Stimulated activated CD8-positive, alpha-beta memory T cell treated with anti-CD3 and anti-CD28 coated beads, Interleukin-15, amount 100 ng/mL, for 1 hour (primary cell): ENCODE measurements at places on chromosomes 2 and 18.

DNA sequence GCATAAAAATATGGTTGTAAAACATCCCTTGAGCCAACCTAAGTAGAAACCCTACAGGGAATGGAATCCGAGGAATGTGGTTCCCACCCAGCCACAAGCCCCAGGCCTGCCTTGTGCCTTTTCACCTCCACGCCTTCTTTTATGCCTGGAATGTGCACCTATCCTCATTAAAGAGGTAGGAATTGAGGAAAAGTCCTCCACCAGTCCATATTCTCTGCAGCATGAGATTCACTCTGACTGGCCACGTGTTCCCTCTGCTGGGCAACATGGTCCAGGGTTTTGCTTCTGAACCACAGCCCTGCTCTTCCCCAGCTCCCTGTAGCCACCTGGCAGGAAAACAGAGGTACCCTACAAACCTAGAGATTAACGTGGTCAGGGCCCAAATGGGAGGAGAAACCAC lies 787.9 kb upstream of the RAB6C start:
- no peak for DNase-seq

DNA sequence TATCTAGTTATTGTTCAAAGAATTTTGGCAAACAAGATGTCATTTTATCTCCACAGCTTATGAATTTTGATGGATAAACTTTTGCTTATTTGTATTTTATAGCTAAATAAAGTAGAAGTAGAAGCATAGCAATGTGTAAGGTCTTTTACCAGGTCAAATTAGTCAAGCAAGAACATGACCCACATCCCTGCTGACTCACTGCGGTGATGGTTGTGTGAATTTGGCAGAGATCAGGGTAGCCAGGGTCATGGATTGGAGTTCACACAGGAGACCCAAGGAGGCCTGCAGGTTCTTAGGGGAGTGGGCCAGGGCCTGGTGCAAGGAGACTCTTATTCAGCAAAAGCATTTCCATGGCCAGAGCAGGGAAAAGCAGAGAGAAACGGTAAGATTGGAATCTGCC lies 18.7 kb downstream of the SP140 start:
- no peak for DNase-seq

GRCh38 chr2:161418275-161418714 lies 2.2 kb downstream of the TBR1 start:
- no peak for DNase-seq

- no peak for DNase-seq
Observed at GRCh38 chr2:151767536-151767935, 33.3 kb upstream of the NEB start.

DNA sequence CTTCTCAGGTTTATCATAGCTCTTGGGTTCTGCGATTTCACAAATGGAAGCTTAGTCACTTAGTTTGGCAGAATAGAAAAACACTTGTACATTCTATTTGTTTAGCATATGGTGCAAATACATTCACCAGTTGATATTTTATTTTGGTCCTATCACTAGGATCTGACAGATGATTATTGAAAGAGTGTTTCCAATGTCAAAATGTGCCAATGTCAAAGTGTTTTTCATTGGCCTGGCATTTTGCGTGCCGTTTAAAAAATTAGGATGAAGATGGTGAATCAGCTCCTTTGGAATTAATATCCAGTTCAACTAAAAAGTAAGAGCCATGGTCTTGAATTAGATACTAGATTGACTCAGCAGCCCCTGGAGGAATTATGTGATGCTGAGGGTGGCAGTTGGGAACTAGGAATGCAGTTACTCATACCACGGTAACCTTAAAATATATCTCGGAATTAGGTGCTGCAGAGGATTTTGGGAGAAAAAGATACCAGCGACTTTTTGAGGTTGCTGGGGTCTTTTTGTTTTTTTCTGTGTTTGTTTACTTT lies 87.0 kb downstream of the SPHKAP start:
- DNase-seq, result no peak

- DNase-seq, result no peak
Observed at GRCh38 chr2:128623776-128624761, 305.4 kb upstream of the HS6ST1 start.

GRCh38 chr2:177283906-177284305 lies 19.4 kb upstream of the NFE2L2 start:
- no peak for DNase-seq

GRCh38 chr2:201883606-201884369 lies 77.5 kb downstream of the CDK15 start:
- no peak for DNase-seq

GRCh38 chr2:67560771-67561456 lies 163.8 kb downstream of the ETAA1 start:
- DNase-seq, result no peak

DNA sequence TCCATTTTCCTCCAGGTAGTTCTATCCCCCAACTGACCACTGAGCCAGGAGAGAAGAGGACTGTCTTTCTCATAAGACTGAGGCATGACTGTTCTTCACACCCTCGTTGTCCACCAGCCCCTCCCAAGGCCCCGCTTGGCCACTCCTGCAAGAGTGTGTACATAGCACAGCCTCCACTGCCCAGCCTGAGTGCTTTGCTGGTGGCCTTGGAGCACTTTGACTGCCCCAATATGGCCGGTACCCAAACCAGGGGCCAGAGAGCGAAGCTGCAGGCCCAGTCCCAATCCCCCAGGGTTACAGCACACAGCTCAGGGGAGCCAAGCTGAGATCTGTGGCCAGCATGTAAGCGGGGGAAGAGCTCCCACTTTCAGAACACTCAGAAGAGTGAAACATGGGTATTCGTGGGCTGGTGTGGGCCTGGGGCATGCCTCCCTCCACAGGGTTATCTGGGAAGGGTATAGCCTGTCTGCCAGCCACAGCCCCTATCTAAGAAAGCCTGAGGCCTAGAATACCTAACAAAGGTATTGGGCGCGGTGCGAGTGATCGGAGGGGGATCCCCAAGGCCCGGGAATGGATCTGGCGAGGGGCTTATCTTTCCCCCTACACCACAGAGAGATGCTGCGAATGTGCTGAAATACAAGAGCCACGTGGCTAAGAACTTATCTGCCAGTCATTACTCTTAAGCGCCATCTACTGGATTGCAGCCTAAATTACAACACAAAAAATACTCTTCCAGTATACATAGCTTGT lies 163.8 kb downstream of the WDPCP start:
- no peak for DNase-seq

GRCh38 chr2:50785816-50786215 lies 246.1 kb downstream of the NRXN1 start:
- no peak for DNase-seq

DNA sequence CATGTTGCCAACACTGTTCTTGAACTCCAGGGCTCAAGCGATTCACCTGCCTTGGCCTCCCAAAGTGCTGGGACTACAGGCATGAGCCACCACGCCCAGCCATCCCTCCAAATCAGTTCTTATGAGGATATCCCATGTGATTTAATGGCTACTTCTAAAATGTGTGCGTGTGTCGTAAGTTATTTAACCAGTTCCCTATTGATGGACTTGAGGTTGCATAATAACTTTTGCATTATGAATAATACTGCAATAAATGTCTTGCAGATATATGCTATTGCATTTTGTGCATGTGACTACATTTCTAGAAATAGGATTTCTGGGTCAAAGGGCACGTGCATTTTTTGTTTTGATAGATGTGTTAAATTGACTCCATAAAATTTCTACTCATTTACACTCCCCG lies 19.0 kb downstream of the DIPK1C start:
- DNase-seq, result no peak

GRCh38 chr2:188569431-188570165 lies 277.9 kb downstream of the GULP1 start:
- no peak for DNase-seq

DNA sequence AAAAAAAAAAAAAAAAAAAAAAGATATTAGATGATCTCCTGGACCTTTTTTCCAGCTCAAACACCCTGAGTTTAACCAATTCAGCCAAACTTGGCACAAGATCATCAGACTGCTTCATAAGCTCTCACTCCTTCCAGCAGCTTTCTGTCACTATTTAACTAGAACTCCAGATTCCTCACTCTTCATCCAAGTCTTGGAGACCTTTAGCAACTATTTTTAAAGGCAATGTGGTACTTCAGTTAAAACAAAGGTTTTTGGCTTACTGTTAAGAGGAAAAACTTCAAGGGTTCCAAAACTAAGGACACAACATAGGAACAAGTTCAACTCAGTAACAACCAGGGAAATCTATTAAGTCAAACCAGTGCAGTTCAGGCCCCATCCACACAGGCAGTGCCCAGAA lies 23.2 kb downstream of the LAMA1 start:
- DNase-seq, result no peak

GRCh38 chr18:39648616-39649015 lies 2083.0 kb upstream of the CELF4 start:
- DNase-seq, result no peak

DNA sequence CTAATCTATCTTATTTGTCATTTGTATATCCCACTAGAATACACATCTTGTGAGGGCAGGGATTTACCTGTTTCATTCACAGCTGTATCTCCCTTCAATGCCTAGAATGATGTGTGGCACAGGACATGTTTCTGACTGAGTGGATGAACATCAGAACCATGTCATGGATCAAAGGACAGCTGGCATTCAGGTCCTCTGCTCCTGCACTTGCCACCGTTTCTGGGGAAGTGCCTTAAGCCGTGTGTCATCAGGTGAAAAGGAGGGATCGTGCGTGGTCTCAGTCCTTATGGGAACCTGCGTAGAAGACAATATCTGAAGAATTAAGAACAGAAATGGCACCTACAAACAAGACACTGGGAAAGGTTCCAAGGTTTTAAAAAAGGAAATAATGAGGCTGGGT lies 206.1 kb upstream of the GATA6 start:
- no peak for DNase-seq

GRCh38 chr2:70528929-70529328 lies 24.7 kb downstream of the TGFA start:
- DNase-seq, result no peak

DNA sequence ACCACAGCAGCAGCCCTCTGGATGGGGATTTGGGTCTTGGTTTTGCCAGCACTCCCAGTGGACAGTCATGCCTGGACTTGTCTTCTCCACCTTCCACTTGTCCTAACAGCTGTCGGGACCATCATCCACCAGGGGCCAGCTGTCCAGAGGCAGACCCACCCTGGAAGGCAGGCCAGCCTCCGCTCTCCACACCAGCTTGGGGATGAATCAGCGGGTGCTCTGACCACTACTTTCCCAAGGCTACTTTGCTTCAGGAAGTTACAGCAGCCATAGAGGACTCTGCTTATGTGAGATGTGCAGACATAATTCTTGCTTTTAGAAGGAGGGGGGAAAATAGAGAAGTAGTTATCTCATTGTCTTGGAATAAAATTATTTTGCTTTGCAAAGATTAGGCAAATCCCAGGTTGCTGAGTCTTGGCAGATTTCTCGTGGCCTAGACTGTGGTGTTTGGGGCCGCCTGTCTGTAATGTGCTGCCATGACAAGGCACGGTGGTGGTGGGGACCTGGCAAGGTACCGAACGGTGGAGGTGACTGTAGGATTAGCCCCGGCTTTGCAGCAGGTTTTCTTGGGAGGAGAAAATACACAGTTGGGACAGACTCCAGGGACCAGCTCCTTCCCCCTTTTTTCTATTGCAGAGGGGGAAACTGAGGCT lies 148.7 kb downstream of the AGAP1 start:
- DNase-seq, result no peak

DNA sequence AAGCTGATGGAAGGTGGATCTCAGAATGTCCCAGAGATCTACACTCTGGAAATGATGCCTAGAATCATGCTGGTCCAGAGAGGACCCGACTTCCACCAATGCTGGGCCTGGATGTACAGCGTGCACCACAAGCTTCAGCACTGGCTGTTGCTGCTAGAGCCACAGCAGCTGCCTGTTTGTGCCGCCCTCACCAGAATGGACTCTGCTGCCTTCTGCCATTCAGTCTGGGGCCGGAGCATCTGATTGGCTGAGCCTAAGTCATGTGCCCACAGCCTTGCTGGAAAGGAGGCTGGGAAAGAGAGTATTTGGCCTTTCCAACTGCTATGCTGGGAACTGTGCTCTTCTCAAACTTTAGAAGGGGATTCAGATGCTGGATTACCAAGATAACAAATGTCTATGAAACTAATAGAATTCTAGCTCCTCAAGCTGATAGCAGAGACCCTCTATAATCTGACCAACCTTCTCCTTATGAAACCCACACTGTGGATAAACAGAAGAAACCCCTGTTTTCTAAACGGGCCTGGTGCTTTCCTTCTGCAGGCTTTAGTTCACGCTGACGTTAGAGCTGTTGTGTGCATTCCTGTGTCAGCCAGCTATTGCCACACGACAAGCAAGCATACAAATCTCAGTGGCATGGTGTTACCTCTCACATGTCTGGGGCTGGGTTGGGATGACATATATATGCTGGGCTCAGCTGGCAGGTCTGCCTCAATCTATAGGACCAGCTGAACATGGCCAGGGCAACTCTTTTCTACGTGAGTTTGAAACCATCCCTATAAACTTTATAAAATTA lies 4.1 kb upstream of the LOXHD1 start:
- no peak for DNase-seq

GRCh38 chr2:69359371-69359770 lies 27.7 kb downstream of the GFPT1 start:
- DNase-seq, result no peak

- no peak for DNase-seq
Observed at GRCh38 chr2:153455403-153455802, 23.2 kb downstream of the RPRM start.

GRCh38 chr2:99852376-99852934 lies 289.9 kb downstream of the AFF3 start:
- DNase-seq, result no peak

- DNase-seq, result no peak
Observed at GRCh38 chr2:83068714-83069113, 1390.4 kb downstream of the SUCLG1 start.

GRCh38 chr2:157833721-157834120 lies 42.4 kb downstream of the ACVR1 start:
- no peak for DNase-seq

GRCh38 chr2:130871843-130872740 lies 35.4 kb downstream of the ARHGEF4 start:
- DNase-seq, result no peak

GRCh38 chr2:20523073-20523798 lies 76.4 kb downstream of the RHOB start:
- no peak for DNase-seq

- no peak for DNase-seq
Observed at GRCh38 chr2:199543606-199544172, 86.0 kb upstream of the SATB2 start.

GRCh38 chr18:55338978-55339650 lies 248.9 kb downstream of the TCF4 start:
- DNase-seq, result no peak

DNA sequence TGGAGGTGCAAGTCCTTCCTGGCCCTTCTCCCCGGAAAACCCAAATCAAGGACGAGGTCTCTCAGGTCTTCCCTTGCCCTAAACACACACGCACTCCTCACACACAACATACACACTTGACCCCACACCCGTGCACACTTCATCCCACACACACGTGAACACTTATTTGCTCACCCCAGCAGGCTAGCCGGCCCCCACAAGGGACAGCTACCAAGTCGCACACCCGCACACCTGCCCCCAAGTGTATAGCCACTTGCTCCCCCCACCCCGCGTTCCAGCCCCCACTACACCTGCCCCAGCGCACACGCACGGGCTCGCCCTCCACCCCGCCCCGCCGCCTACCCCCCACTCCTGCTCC lies 359 bp downstream of the TGFBRAP1 start:
- no peak for DNase-seq
